NCI-H1694 (cell line): ENCODE measurements at places on chromosomes 16 and 17.

DNA sequence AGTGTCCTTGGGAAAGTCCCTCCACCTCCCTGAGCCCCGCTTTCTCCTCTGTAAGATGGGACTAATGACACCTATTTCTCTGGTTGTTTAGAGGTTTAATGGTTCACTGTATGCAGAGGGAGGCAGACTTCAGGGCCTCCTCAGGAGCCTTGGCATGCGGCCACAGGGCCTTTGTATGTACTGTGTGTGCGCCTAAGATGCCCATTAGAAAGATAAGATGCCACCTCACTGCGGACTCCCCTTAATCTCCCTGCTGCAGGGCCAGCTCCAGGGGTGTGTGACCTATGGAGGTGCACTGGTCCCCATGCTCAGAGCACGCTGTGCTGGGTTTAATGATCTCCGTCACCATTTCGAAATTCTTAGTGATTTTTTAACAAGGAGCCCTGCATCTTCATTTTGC, 59.3 kb downstream of the TMEM235 start:
- DNase-seq, result no peak

DNA sequence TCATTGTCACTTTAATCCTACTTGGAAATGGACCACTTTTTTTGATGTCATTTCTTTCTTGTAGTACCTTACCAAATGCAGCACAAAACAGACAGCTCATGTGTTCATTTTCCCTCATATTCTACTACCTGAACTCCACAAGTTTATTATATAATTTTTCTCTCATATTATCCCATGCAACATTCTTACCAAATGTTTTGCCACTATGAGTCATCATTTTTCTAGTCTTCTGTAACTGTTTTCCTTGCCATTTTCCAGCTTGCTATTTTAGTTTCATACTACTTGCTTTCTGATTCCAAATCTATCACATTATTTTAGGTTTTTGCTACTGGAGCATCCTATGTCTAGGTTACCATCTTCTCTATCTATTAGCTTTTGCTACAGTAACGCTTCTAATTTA, 332.7 kb downstream of the ZFHX3 start:
- DNase-seq, result no peak

GRCh38 chr16:67268136-67268579, 11.2 kb upstream of the PLEKHG4 start:
- DNase-seq, result no peak

DNA sequence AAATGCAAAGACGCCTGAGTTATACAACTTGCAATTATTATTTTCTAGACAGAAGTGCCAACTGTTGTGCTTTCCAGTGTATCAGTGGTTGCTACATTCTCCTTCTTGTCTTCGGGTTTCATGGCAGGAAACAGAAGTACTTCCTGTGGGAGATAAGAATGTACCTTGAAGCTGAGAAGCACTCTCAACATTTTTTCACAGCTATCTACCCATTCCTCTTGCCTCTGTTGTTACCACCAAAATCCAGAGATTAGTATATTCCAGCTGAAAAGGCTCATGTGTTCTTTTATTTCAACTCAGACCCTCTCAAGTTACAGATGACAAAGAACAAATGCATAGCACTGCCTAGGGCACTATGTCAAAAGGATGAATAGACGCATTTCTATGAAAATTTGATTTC, 4.8 kb upstream of the ADAT1 start:
- no peak for DNase-seq

GRCh38 chr16:7839568-7839967, 506.9 kb downstream of the RBFOX1 start:
- no peak for DNase-seq

- DNase-seq, result no peak
Observed at GRCh38 chr17:70517816-70518215, 348.5 kb downstream of the KCNJ2 start.

DNA sequence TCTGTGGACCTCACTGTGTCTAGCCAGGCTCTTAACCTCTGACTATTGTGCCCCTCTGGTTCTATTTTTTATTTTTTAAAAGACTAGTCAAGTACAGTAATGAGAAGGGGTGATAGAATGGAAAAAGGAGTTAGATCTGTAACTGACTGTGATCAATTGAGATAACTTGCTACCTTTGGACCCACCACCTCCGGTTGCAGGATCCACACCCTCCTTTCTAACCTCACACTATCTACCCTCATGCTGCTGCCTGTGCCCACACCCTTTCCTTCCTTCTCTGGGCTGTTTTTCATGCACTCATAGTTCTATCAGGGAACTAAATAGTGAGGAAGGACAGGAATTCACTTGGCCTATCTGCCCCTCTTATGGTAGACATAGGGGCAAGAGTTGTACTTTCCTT, 172.3 kb downstream of the KATNIP start:
- no peak for DNase-seq

DNA sequence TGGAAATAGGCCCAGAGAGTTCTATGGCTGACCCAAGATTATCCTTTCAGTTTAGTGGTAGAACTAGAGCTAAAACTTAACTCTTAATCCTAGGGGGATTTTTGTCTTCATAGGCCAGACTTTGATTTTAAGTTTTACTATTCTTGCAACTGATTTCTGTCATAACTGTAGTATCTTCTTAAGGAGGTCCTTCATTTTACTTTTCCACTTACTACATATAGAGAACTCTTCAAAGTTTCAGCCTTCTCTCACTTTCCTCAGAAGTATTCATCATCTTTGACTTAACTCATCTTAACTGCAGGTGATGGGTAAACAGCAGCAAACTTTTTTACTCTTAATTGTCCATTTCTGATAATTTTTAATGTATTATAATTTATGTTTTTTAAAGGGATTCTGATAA, 23.4 kb downstream of the RBBP6 start:
- DNase-seq, result no peak

- DNase-seq, result peak; percentile 83
Observed at GRCh38 chr16:85436636-85437165, 176.4 kb upstream of the GSE1 start.
